ENCODE measurements at places on chromosomes 2 and 18.

GRCh38 chr2:177909962-177910361, 162.6 kb downstream of the PDE11A start:
- DNase-seq: no peak

DNA sequence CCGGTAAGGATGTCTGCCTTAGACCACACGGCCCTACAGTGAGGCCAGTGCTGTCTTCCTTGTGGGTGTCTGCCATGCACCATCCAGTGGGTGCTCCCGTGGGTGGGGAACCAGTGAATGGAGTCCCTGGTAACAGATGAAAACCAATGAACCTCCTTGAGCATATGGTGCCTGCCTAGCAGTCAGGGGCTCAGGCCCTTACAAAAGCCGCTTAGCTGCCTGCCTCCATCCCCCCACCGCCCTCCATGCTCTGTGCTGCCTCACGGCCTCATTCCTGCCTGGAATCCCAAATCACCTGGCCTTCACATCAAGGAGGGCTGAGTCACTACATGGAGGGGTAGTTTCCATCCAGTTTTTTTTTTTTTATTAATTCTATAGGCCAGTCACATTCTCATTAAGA, 30.8 kb upstream of the TRIB2 start:
- DNase-seq: no peak

- no peak for DNase-seq
These were observed 26.8 kb downstream of the RHBDD1 start for GRCh38 chr2:226862623-226863022.

DNA sequence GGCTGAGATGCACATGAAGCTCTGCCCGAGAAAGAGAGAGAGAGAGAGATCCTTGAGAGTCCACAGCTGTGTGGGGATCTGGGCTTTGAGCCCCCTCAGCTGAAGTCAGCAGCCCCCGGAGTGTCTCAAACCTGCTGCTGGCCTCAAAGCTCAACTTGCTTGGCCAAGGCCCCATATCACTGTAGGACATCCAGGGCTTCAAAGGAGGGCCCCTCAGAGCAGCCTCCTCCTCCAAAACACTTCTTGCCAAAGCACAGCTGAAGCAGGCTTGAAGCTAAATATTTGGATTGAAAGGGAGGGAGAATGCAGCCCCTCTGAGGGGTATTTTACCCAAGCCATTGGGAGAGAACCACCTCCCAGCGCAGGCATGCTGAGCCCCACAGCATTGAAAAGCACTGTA, 357.6 kb downstream of the OSR1 start:
- DNase-seq: no peak

GRCh38 chr2:22213237-22213636, 1089.5 kb downstream of the TDRD15 start:
- DNase-seq: no peak

- no peak for DNase-seq
These were observed 325.6 kb upstream of the TNP1 start for GRCh38 chr2:217185265-217185995.

DNA sequence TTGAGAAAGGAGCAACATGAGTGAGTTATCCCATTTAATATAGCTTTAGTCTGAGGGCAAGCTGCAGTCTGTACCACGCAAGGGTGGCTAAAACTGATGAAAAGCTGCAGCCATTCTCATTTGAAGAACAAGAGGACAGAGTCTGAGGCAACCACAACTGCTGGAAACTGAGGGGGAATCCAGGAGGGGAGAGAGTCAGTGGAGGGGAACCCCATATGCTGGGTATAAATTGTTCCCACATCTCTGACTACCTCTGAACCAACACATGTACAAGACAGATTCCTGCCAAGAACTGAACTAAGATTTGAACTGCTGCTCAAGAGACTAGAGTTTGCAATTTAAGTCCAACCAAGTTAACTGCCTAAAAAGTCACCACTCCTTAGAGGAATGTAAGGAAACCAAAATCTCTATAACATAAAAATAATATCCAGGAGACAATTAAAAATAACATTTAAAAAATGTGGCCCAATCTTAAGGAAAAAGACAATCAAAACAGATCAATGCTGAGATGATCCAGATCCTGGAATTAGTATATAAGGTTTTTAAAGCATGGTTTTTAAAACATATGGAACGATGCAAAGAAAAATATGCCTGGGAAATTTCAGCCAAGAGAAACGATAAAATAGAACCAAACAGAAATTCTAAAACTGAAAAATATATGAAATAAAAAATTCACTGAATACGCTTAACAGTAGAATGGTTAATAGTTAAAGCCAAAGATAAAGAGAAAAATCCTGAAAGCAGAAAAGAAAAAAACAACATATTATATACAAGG, 11.2 kb downstream of the CWC22 start:
- no peak for DNase-seq

DNA sequence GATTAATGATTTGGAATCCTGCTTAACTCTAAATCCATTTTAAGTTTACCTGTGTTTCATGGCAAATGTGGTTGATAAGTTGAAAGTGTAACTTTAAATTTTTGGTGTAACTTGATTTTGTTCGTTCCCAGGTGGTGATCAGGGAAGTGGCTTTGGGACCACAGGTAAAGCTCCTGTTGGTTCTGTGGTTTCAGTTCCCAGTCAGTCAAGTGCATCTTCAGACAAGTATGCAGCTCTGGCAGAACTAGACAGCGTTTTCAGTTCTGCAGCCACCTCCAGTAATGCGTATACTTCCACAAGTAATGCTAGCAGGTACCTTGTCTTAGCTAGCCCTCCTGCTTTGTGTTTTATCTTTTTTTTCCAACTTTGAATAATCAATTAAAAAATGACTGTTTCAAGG, 62.8 kb downstream of the AGFG1 start:
- DNase-seq: no peak

DNA sequence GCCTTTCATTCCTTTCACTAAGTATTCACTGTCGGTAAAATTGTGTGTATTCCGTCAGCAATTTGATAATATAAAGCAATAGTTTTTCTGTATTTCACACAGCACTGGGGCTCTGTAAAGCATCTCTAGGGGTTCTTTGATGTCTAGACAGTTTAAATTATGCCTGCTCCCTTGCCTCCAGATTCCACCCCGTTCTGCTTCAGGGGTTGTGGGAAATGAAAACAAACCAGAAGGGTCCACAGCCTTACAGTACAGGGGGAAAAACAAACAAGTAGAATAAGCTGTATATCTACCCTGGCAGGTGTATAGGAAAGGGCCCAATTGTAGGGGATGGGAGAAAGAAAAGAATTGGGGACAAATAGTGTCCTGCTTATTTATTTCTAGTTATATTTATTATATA, 63.1 kb downstream of the ASXL3 start:
- DNase-seq: no peak

DNA sequence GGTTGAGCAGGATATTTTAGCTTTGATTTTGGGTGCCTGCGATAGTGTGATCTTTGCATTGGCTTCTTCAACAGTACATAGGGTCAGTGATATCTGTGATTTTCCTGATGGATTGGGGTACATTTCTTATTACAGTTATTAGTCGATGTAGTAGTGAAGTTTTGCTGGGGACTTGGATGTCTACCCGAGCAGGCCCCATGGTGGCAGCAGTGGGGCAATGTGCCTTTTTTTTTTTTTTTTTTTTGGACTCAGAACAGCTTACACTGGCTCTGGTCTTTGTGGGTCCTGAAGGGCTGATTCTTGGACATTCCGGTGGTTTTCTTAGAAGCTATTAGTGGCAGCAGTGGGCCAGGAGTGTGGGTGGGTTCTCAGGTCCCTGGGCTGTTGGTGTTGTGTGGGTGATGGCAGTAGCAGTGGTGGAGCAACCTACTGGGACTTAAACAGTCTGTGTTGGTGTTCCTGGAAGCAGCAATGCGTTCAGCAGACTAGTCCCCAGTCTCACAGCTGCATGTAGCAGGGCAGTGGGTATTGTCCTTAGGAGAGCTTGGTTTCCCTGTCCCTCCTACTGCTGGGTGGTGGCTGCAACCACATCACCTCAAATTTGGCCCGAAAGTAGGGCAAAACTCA, 53.7 kb upstream of the SLC4A10 start:
- DNase-seq: no peak

DNA sequence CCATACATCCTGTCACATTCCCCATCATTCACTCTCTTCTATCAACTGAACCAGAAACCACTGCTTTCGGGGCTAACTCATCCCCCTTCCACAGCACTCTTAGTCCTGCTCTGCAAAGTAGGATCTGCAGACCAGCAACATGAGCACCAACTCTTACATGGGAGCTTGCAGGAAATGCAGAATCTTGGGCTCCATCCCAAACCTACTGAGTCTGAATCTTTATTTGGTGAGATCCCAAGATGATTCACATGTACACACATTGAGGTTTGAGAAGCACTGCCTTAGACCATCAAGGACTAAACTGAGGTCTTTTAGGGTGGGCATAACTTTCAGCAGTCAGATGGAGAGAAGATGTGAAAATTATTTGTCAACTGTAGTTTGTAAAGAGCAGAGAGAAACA, 235.6 kb upstream of the EPHA4 start:
- DNase-seq: no peak

DNA sequence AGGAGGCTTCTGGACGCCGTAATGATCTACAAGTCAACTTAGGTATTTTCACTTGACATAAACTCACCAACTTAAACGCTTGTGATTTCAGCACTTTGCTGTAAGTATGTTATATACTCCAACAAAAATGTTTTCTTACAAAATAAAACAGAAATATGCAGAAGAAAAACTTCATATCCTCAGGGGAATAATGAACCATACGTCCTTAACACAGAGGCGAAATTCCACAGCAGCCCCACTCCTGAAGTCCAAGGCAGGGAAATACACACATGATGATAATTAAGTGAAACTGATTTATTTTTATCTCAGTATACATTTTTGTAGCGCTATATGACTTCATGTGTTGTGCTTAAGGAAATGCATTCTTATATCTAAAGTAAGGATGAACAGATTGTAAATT, 335.4 kb upstream of the VWC2L start:
- no peak for DNase-seq

- DNase-seq: no peak
These were observed 32.3 kb downstream of the KLF7 start for GRCh38 chr2:207133458-207133819.

- no peak for DNase-seq
These were observed 995.8 kb upstream of the CDH2 start for GRCh38 chr18:29172756-29173067.

GRCh38 chr2:218645126-218645525, 14.3 kb downstream of the ZNF142 start:
- DNase-seq: no peak

DNA sequence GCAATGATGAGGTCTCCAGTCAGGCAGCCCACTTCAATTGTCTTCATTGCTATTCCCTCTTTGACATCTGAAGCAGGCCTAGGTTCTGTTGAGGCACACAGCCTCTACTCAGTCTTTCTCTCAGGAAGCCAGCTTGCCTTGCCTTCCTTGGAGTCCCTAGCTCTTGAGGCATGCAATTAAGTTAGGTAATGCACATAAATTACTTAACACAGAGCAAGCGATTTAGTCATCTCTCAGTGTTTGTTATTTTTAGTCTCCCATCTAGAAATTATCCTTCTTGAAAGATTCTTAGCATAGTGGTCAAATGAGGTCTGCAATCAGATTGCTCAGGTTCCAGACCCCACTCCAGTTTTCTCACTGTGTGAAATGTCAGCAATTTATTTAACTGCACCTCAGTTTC, 32.0 kb downstream of the SULT1C4 start:
- no peak for DNase-seq

GRCh38 chr2:238441262-238442114, 14.8 kb downstream of the ASB1 start:
- no peak for DNase-seq

DNA sequence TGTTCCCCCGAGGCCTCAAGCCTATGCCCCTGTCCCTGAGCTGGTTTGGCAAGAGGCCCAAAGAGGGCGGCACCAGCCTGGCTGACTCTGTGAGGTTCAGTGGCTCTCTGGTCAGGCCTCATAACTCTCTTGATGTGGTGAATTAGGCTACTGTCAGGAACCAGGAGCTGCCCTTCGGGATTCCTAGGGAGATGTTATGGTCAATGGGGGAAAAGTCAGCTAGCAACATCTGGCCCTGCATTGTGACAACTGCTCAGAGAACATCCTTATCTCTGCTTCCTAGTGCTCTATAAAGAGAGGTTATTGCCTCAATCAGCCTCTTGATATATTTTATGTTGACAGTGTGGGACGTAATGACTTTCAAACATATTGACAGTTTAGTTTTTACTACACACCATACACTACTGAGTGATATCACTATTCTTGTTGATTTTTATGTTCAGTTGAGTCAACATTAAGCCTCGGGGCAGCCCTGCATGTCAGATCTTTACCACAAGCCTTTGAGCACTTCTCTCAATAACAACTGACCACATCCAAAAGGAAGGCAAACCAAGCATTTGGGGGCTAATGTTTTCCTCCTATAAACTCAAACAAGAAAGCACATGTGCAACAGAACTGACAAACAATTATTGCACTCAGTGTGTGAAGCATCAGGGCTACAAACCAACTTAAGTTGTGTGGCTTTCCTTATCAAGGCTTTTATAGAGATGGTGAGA, 448.3 kb upstream of the SLC14A2 start:
- DNase-seq: no peak

DNA sequence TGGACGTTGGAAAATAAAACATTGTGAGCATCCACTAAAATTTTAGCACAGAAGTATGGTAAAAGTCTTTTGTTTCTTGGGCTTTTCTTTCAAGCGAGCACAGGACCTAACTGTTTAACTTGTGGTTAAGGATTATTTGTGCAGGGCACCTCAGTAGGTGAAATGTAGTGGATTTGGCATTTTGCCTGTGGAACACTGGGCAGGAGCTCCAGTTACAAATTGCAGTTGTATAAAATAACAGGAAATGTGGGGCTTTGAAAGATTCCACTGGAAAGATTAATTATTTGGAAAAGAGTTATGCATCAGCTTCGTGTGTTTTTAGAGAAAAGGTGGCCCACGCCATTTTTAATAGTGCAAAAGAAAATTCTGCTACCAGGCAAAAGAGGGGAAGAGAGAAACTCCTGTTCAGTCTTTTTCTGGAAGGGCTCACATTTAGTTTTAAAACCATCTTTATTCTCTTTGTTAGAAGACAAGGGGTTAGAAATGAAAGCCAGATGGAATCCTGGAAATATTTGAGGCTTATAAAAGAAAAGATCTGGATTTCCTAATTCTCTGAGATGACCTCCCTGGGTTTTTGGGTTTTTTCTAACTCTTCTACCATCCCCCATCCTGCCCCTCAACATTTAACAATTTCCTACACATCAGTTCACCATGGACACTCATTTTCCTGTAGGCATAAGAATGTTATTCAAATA, 144.3 kb upstream of the SERTAD2 start:
- DNase-seq: no peak

GRCh38 chr2:191635333-191636234, 42.4 kb upstream of the NABP1 start:
- DNase-seq: no peak

- no peak for DNase-seq
These were observed 619 bp downstream of the GALM start for GRCh38 chr2:38666556-38666910.

GRCh38 chr2:241063093-241063551, 39.0 kb downstream of the MTERF4 start:
- no peak for DNase-seq

Measured in stimulated activated CD8-positive, alpha-beta memory T cell treated with anti-CD3 and anti-CD28 coated beads, Interleukin-15, amount 100 ng/mL, for 24 hours (primary cell).